ENCODE measurements at places on chromosomes 3 and 15. TPM values are rescaled to one million over a fixed set of nuclear protein-coding genes. Genes with fewer than 3 reads are reported as not detected.

PLA2G4D gene
- total RNA-seq, result not detected

ISL2 gene
- not detected for total RNA-seq

GRCh38 chr15:29774900-29775299 lies 47.4 kb downstream of the TJP1 start:
- no peak for DNase-seq

BCL2A1 gene
- total RNA-seq, result 88.7 TPM

DNA sequence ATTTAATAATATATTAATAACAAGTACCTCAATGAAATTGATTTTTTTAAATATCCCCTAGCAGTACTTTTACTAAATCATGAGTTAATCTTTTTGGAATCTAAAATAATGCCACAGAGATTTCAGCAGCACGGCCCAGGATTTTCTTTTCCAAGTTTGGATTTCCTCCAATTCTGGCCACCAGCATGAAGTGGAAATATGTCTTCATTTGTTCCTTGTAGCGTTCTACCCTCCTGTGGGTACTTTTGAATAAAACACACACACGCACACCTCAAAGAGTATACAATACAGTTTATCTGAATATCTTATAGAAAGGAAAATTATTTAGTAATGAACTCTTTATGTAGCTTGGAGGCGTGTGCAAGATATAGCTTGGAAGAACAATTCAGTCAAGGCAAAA lies 125.1 kb upstream of the STT3B start:
- no peak for DNase-seq

DNA sequence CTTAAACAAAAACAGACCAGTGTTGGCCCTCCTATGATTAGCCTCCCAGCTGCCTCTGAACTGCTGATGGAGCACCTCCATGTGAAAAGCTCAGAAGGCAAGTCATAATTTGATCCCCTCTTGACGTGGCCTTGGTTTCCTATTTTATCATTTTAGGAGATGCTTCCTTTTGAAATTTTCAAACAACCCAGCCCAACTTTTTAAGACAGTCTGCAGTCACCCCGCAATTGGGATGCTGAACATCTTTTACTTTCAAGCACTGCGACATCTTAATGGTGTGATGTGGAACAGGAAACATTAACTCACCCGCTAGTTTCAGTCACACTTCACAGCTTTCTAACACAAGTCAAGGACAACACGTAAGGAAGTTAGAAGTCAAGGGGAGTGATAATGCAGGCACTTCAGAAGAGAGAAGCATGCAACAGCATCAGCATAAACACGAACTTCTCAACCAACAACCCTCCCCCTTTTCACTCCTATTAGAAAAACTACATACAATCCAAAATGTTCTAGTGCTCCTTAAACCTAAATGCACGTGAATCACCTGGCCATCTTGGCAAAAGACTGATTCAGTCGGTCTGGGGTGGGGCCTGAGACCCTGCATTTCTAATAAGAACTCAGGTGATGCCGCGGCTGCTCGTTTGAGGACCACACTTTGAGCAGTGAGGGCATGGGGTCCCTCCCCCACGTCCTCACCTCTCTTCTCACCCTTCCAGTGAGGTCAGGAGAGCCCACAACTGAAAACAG lies 161.5 kb downstream of the FOXP1 start:
- peak; percentile 84 for DNase-seq

Measured in activated naive CD4-positive, alpha-beta T cell treated with anti-CD3 and anti-CD28 coated beads for 36 hours (primary cell).